Renal cortex interstitium (tissue), 15 donors: ENCODE measurements at places on chromosomes 3 and 15. TPM values are rescaled to one million over a fixed set of nuclear protein-coding genes. Genes with fewer than 3 reads are reported as not detected.

ANKUB1 gene
- 0.46 TPM for polyA plus RNA-seq

AGBL1 gene
- 0.26 TPM for polyA plus RNA-seq

IGSF10 gene
- 1.7 TPM for polyA plus RNA-seq

FAH gene
- polyA plus RNA-seq: 39.3 TPM

PPM1L gene
- 7.8 TPM for polyA plus RNA-seq

PLA2G4F gene
- polyA plus RNA-seq: 31.3 TPM

ROPN1B gene
- polyA plus RNA-seq: 0.76 TPM

EDEM1 gene
- 20.7 TPM for polyA plus RNA-seq

GOLGA8S gene
- 0.79 TPM for polyA plus RNA-seq

SCG3 gene
- polyA plus RNA-seq: not detected

PSTPIP1 gene
- polyA plus RNA-seq: 1.0 TPM

KCNMB3 gene
- polyA plus RNA-seq: 8.8 TPM

GOLGA8R gene
- 3.1 TPM for polyA plus RNA-seq

MUC13 gene
- 0.83 TPM for polyA plus RNA-seq

ZMYND10 gene
- polyA plus RNA-seq: 3.6 TPM

GPR149 gene
- not detected for polyA plus RNA-seq

PHLDB2 gene
- 94.6 TPM for polyA plus RNA-seq

RPP25 gene
- 3.4 TPM for polyA plus RNA-seq

TMEM40 gene
- polyA plus RNA-seq: 1.8 TPM

CYP1A1 gene
- not detected for polyA plus RNA-seq

FRMD5 gene
- polyA plus RNA-seq: 1.5 TPM

FRMD4B gene
- polyA plus RNA-seq: 45.6 TPM
